ENCODE measurements at places on chromosomes 3 and 15.

DNA sequence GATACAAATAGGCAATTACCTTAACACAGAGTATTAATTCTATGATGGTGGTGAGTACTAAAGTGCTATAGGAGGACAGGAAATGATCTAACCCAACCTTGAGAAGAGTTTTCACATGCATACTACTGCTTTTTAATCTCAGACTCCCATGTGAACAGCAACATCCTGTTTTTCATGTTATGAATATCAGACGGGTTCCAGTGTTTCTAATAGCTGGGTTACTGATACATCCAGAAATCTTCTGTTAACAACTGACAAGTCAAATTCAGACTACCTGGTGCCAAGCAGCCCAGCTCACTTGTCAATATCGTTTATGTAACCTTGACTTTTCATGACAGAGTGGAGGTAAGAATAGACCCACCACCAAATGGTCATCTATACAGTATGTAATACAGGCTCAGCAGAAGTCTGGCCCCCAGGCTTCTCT is 220.2 kb upstream of the COL8A1 start:
- DNase-seq, result no peak

- no peak for DNase-seq
Observed at GRCh38 chr3:139202226-139202958, 141.4 kb upstream of the MRPS22 start.

- no peak for DNase-seq
Observed at GRCh38 chr3:141123677-141124410, 72.7 kb downstream of the SPSB4 start.

DNA sequence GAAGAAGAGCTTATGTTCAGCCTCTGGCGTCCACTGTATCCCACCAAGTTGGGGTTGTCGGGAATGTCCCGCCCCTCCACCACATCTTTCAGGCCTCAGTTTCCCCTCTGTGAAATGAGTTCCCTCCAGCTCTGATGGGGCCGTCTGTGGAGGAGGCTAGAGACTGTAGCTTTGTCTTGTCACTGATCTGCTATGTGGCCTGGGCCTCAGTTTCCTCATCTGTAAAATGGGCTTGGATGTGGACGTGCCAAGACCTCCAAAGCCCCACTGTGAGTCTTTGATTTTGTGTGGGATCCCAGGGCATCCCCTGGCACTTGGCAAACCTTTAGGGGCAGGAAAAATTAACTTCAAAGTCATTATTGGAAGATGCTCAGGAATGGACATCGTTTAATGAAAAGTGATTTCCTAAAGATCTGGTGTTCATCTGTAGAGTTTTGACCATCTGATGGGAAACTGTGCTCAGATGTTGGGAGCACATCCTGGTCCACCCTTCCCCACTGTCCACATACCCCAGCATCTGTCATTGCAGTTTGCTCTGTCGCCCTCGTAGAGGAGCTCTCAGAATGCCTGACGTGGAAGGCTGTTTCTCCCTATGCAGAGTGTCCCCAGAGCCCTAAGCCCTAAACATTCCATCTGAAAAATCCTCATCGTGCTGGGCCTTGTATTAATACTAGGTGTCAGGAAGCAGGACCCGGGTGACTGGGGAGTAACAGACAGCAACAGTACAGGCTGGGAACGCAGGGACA is 28.5 kb downstream of the SLC6A6 start:
- no peak for DNase-seq

DNA sequence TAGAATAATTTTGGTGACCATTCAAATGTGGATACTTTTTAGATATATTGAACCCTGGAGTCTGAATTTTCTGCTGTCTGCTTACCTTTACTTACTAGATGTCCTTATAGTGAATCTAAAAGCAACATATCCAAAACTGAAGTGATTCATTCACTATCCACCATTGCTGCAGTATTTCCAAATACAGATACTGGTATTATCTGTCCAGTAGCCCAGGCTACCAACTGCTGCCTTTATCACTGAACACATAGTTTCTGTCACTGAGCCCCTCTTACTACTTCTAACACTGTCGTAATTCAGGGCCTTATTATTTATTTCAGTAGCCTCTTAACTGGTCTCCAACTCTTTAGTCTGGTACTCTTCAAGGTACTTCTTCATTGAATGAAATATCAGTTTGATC is 49.2 kb downstream of the SLMAP start:
- no peak for DNase-seq

GRCh38 chr3:37183375-37183831 is 9.0 kb upstream of the LRRFIP2 start:
- DNase-seq, result no peak

GRCh38 chr3:106367496-106367895 is 498.7 kb upstream of the CBLB start:
- no peak for DNase-seq

DNA sequence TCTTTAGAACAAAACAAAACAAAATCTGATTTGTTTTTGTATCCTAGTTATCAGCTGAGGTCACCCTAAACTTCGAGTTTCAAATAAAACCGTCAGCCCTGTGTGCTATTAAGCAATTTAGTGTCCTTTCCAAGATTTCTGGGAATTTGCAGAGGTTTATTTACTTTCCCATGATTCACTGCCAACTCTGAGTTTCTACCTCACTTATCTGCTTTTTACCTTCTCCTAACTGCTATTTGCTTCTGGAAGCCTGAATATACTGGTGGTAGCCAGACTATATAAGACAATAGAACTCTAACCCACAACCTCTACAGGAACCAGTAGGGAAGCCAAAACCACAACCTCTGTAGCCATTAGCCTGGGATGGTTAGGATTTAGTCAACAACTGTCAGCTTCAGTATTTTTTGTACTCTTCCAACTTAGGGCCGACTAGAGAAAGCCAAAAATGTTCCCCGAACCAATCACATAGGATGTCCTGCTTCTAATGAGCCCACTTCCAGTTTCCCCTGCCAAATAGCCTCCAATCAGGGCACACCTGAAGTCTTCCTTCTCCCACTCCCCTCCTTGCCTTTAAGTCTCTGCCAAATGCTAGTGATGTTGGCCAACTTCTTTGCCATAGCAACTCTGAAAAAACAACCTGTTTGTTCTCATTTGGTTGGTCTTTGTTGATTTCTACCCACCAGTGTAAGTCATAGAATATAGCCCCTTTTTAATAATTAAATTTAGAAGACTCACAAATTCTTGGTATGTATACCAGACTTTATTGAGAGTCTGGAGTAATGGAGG is 273.1 kb downstream of the ULK4 start:
- no peak for DNase-seq

DNA sequence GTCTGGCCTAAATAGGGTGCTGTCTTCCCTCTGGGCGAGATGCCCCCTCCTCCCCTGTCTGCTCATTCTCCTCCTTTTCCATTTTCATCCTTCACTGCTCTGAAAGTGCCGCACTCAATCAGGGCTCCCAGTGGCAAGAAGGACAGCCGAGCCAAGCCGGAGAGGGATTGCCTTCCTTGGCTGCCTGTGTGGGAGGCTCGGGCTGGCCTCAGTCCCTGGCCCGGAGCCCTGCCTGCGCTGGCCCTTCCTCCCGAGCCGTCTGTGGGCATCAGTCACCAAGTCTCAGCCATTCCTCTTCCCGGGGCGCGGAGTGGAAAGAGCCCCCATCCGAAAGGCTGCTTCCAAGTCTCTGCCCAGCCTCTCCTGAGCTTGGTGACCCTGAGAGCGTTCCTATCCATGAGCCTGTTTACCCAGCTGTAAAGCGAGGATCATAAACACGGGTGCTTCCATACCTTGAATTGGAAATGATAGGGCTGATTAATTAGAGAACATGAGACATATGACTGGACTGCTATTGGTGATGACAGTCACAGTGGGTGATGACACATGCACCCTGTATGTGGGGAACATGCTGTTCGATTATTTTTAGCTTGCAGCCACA is 59.1 kb upstream of the TLE3 start:
- no peak for DNase-seq

DNA sequence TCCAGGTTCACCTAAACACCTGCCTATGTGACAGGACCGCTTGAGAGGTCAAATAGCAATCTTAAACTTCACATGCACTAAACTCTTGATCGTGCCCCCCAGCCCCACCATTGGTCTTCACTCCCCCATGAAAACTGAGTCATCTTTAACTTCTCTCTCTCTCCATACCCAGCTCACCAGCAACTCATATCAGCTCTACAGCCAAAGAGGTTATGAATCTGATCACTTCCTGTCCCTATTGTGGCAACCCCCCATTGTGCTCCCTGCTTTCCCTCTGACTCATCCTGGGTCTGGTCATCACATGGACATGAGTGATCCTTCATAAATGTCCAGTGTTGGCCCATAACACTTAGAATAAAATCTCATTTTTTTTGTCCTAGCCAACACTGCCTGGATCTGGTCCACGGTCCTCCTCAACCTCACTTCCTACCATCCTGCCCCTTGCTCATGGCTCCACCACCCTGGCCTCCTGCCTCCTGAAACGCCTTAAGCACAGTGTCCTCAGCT is 103.4 kb upstream of the HACD2 start:
- DNase-seq, result no peak

- DNase-seq, result no peak
Observed at GRCh38 chr3:43236008-43236407, 50.3 kb upstream of the SNRK start.

- DNase-seq, result peak; percentile 4
Observed at GRCh38 chr3:32296251-32297204, 58.0 kb downstream of the CMTM8 start.

DNA sequence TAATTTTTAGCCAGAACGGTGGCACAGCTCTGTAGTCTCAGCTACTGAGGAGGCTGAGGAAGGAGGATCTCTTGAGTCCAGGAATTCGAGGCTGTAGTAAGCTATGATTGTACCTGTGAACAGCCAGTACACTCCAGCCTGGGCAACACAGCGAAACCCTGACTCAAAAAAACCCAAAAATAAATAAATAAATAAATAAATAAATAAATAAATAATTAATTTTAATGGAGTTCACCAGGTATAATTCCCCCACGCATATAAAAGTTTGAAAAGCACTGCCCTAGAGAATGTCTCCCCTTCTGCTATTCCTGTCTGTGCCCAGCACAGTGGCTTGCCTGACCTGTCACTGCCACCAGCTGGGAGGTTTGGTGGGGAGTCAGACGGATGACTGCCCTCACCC is 4.2 kb upstream of the RLBP1 start:
- DNase-seq, result no peak

DNA sequence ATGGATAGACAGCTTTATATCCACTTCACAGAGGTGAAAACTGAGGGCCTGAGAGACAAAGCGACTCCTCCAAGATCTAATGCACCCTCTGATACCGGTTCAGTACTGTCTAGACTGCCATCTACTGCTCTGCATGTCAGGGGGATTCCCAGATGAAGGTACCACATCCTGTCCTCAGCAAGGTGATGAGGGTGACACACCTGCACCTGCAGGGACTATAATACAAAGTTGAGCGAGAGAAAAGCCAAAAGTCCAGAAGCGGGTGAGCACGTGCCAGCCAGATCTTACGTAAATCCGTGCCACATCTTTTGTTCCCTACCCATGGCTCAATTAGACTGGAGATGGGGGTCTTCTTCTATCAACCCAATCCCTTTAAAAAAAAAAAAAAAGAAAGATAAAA is 32.4 kb upstream of the HES1 start:
- no peak for DNase-seq

DNA sequence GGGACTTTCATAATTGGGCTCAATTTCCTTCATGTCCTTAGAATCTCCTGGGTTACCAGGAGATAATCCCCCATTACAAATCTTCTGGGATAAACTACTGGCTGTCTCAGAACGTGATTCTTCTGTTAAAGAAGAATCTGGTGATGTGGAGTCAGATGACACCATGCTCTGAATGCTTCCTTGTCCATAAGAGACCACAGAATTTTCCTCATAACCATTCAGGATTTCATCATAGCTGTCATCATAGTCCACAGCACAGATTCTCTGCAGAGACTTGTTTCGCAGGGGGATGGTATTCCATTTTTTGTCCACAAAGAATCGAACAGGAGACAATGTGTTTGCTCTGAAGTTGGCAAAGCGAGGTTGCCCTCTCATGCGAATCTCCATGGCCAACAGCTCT is 109.8 kb upstream of the TSPAN3 start:
- DNase-seq, result no peak

- no peak for DNase-seq
Observed at GRCh38 chr3:112407888-112408702, 75.1 kb downstream of the CD200 start.

- DNase-seq, result no peak
Observed at GRCh38 chr15:56767315-56767714, 34.0 kb upstream of the ZNF280D start.

GRCh38 chr3:141279077-141279967 is 47.7 kb downstream of the PXYLP1 start:
- DNase-seq, result no peak

GRCh38 chr3:115598216-115598615 is 25.1 kb upstream of the GAP43 start:
- DNase-seq, result no peak

DNA sequence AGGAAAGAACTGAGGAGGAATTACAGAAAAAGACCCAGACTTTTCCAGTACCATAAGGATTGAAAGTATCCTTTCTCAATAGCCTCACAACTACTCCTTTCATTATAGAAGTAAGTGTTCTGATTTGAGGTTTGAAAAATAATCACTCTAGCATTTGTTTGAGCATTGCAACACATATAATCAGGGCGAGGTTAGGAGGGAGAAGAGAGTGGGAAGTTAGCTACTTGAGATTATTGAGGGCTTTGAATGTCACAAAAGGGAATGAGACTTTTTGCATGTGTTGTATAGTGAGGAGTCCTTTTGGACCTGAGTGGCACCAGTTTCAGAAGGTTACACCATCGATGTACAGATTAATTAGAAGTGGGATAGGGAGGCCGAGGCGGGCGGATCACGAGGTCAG is 65.2 kb upstream of the TNIK start:
- DNase-seq, result no peak

DNA sequence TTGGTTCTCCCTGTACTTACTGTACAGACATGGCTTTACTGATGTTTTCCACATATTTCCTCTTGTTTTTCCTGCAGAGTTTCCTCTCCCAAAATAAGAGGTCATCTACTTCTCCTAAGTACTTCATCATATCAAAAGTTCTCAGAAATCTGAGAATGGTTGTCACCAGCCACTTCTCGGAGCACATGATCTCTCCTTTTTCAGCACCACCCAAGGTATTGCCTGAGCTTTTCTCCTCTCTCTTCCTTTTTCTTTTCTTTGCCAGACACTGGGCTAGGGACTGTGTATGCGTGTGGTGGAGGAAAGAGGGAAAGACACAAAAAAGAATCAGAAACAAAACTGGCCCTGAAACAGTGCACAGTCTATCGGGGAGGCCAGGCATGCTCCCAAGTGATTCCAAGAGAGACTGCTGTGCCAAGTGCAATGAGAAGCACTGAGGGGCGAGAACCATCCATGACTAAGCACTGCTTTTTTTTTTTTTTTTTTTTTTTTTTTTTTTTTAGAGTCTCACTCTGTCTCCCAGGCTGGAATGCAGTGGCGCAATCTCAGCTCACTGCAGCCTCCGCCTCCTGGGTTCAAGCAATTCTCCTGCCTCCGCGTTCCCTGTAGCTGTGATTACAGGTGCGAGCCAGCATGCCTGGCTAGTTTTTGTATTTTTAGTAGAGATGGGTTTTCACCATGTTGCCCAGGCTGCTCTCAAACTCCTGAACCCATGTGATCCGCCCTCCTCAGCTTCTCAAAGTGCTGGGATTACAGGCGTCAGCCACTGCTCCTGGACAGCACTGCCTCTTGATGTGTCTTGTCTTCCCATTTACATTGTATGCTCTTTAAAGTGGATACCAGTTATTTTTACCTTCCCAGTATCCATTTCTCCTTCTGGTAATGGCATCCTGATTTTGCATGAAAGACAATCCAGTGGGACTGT is 194.0 kb upstream of the FEZF2 start:
- DNase-seq, result no peak
